NCI-H1092 (cell line): ENCODE measurements at places on chromosomes 6 and 20.

GRCh38 chr6:115901896-115902295, 158.8 kb downstream of the FRK start:
- DNase-seq: no peak

DNA sequence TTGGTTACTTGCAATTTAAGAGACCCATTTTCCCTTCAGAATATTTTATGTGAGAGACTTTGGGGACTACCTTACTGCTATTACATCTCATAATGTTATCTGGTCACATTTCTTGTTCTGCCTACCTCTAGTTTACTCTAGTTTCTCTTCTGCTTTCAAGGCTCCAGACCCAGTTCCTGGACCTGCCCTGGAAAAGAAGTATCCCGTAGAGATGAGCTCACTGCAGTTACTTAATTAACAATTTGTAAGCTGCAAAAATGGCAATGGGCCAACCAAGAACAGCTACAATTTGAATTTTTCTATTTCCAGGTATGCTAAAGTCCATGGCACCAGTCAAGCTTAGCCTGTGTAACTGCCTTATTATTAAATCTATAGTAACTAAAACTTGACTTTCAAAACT, 25.0 kb downstream of the TAB2 start:
- no peak for DNase-seq

GRCh38 chr6:3125815-3126214, 7.3 kb downstream of the BPHL start:
- DNase-seq: no peak

DNA sequence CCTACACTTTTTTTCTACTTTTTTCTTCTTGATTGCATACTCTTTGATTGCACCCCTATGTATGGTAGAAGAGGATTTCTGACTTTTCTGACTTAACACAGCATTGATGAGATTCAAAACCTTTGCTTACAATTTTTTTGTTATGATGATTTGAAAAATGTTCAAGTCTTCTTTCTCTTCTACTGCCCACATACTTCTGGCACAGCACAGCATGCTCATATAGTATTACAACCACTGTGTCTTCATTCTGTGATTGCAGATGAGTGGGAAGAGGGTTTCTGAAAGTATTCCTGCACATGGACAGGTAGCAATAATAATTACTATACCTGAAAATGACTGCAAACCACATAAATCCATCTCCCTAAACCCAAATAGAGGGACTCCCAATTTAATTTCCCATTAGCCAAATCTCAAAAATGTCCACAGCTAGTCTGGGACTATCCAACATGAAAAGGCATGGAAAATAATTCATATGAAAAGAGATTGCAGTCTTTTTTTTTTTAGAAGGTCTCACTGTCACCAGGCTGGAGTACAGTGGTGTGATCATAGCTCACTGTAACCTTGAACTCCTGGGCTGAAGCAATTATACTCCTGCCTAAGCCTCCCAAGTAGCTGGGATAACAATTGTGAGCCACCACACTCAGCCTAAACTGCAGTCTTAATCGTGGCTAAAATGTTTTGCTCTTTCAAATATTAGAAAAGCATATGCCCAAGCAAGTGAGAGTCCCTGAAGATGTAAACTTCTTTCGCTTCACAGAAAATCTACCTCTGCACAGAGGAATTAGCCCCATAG, 15.9 kb upstream of the TENT5A start:
- no peak for DNase-seq

GRCh38 chr20:7015257-7015656, 247.8 kb downstream of the BMP2 start:
- DNase-seq: peak; percentile 44

- DNase-seq: no peak
Observed at GRCh38 chr6:78436335-78436734, 431.0 kb upstream of the IRAK1BP1 start.

GRCh38 chr6:42424906-42425474, 26.7 kb downstream of the TRERF1 start:
- no peak for DNase-seq

DNA sequence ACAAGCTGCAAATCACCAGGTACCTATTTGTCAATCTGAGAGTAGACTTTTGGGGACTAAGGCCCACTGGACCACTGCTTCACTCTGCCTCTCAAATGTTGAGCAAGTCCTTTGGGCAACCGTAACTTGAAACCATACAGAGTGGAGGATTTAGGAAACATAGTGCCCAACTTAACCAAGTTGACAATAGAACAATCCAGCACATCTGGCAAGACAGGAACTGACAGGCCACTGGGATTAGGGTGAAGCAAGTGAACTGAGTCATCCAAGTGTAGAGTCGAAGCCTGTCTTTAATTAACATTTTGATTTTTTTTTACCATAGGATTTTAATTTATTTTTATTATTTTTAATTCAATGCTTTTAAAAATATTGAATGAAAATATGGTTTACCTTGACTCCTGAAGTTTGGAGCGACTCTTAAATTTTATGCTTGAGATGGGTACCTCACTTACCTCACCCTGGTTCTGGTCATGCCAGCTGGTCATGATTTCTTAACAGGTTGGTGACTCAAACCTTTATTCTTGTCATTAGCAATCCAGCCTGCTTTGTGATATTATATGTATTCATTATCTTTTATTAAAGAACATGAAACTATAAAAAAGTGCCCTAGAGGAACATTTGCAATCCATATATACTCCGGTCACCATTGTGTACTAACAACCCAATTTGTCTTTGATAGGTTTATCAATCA, 312.1 kb upstream of the DEFB112 start:
- no peak for DNase-seq

- DNase-seq: no peak
Observed at GRCh38 chr6:89116702-89117101, 1.2 kb downstream of the SRSF12 start.

DNA sequence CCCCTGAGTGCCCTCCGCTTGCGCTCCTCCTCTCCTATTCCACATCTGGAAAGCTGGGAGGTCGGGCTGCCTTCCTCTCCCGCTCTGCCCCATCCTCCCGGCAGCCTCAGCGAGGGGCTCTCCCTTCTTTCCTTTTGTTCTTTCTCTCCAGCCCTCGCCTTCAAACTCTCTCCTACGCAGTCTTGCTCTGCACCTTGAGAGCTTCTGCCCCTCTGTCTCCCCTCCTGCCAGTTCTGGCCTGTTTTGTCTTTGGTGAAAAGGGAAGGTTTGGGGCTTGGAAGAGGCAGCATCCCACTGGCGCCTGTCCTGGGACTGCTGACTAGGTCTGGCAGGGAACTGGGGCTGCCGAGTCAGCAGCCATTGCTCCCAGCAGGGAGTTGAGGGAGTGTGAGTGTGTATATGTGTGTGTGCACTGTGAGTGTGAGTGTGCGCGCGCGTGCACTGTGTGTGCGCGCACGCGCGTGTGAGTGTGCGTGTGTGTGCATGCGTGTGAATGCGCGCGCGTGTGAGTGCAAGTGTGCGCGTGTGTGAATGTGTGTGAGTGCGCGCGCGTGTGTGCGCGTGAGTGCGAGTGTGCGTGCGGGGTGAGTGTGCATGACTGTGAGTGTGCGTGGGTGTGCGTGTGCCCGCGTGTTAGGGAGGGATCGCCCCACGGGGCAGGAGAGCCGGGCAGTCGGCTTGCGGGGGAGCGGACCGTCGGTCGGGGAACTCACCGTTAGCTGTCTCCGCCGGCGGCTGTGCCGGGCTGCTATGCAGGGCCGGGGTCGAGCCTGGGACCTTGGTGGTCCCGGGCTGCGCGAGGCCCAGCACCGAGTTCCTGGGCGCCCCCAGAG, 523 bp downstream of the CPXM1 start:
- no peak for DNase-seq

GRCh38 chr20:63422653-63423052, 49.8 kb downstream of the KCNQ2 start:
- DNase-seq: no peak

GRCh38 chr6:83889621-83890020, 30.1 kb downstream of the CYB5R4 start:
- no peak for DNase-seq

- no peak for DNase-seq
Observed at GRCh38 chr6:91879386-91879995, 1292.6 kb upstream of the MAP3K7 start.

- DNase-seq: no peak
Observed at GRCh38 chr6:137191670-137192069, 18.2 kb upstream of the IL22RA2 start.

GRCh38 chr6:105651969-105652368, 249.1 kb upstream of the PREP start:
- no peak for DNase-seq

DNA sequence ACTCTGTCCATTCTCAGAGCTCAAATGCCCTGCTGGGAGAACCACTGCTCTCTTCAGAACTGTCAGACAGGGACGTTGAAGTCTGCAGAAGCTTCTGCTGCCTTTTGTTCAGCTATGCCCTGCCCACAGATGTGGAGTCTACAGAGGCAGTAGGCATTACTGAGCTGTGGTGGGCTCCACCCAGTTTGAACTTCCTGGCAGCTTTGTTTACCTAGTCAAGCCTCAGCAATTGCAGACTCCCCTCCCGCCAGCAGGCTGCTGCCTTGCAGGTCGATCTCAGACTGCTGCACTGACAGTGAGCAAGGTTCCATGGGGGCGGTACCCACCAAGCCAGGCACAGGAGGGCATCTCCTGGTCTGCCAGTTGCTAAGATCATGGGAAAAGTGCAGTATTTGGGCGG, 21.8 kb upstream of the UFL1 start:
- DNase-seq: no peak

- no peak for DNase-seq
Observed at GRCh38 chr6:154923199-154923869, 71.8 kb upstream of the TIAM2 start.

DNA sequence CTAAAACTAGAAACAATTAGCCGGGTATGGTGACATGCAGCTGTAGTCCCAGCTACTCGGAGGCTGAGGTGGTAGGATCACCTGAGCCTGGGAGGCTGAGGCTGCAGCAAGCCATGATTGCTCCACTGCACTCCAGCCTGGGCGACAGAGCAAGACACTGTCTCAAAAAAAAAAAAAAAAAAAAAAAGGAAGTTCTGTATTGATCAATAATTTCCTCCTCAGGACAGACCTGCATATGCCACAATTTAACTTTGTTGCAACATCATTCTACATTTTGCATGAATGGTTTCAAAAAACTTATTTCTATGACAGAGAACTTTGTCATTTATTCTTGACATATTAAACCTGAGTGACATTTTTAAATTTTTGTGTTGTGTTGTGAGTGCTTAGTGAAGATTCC, 5.5 kb downstream of the DNAJC5 start:
- DNase-seq: no peak

DNA sequence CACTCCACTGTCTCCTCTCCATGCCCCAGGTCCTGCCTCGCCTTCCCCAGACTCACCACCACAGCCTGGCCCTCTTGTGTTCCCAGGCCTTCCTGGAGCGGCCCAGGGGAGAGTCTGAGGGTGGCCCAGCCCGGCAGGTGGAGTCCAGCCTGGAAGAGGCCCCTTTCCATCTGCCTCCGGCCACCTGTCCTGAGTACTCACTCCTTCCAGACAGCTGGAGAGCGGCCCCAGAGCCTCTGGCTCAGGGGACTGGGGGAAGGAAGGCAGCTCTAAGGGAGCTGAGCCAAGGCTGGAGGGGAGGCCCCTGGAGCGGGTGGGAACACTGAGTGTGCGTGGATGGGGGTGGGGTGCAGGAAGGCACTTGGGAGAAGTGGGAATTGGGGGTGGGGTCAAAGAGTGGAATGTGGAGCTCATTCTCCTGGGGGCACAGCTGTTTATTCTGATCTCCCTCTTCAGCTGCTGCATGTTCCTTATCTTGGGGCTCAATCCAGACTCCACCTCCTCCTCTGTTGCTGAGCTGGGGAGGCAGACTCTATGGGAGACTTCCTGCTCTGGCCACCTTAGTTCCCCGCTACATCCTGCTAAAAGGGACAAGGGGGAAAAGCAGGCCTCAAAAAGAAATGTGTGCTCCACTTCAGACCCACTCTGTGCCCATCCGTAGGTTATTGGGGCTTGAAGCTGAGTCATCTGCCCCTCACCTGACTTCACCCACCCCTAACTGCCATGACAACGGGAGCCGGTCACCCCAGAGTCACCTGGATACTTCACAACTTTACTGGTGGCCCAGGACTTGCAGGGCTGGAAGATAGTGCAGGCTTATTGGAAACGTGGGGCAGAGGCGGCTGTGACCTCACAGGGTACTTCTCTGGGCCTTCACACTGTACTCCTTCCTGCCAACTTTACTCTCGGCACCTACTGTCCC, 19.5 kb upstream of the TAF8 start:
- no peak for DNase-seq

DNA sequence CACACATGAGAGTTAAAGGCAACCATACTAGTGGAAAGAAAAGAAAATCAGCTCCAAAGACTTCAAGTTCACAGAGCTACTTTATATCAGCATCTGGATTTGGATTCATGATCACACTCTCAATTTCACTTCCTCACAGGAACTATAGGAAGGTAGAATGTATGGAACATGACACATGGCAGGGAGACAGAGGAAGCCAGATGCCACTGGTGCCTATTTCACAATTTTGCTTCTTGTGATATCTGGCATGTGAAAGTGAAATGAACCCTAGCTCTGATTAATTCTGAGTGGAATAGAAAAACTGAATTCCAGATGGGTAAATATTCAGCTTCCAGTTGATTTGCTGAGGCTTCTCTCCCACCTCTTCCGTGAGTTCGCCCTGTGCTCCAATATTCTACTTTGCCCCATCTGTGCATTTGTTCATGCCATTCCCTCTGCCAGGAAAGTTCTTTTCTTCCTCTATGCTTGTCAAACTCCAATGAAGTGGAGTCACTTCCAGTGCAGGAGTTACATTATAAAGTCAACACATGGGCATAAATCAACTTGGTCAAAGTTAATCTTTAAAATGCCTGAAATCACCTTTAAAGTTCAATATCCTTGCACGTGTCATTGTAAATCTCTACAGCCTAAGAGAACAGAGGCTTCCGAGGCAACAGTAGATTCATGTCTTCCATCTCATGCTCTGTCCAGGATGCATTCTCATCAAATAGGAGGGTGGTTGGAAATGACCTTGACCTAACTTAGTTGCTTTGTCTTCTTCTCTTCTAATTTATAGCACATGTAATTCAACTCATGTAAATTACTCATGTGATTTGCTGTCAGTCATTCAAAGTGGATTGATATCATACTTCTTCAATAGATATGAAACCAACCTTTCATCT, 275.3 kb downstream of the HIVEP2 start:
- no peak for DNase-seq

DNA sequence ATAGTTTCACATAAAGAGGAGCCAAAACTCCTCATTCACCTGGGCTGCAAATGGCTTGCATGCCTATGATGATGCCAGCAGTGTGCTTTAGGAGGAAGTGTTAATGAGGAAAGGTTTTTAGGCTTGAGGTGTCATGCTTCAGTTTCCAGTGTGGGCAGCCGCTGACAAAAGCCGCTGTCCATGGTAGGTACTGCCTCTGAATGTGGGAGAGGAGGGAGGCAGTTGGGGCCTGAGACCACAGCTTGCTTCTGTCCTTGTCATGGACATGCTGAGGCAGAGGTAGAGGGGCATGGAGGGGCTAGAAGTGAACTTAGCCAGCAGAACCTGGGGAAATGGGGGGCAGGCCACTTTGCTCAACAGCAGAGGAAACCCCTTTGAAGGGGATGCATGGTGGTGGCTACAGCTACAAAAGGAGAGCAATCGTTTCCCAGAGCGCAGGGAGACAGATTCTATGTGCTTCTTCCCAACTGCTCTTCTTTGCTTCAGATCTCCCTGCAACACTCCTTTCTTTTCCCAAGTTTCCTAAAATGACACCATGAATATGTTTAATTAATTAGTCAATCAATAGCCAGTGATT, 372.1 kb upstream of the CNR1 start:
- no peak for DNase-seq

- no peak for DNase-seq
Observed at GRCh38 chr6:125747589-125748405, 1.6 kb upstream of the HEY2 start.

- peak; percentile 18 for DNase-seq
Observed at GRCh38 chr6:8556370-8557013, 121.1 kb upstream of the SLC35B3 start.

GRCh38 chr6:27129095-27129815, 118.2 kb upstream of the PRSS16 start:
- no peak for DNase-seq
